ENCODE measurements at places on chromosomes 7 and 10.

GRCh38 chr10:974038-974784 lies 14.0 kb upstream of the GTPBP4 start:
- no peak for DNase-seq

GRCh38 chr10:60282771-60283353 lies 106.8 kb downstream of the ANK3 start:
- no peak for DNase-seq

- DNase-seq = no peak
Measured at GRCh38 chr10:3760083-3760482, 24.9 kb downstream of the KLF6 start.

DNA sequence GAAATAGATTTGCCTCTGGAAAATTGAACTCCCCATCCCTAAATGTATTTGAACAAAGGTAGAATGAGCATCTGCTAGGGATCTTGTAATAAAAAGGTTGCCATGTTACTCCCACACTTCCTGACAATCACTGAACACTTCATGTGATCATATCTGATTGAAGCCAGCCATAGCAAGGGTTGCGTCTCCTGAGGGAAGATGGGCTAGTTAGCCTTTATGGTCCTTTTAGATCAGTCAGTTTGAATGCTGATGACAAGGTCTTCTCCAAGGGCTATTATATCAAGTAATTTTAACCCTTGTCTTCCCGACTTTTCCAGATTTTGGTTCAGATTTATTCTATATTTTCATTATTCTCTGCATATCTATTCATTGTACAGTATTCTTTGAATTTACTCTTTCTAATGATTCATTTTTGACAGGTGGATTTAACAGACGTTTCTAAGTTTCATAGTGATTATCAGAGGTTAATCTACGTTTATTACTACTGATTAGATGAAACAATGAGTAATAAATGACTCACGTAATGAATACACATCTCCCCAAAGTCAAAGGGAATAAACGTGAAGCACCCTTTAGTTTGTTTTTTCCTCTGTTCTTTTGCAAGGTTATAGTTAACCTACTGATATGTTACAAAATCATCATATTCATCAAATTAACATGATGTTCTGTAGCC lies 28.1 kb downstream of the CSGALNACT2 start:
- no peak for DNase-seq

- DNase-seq = no peak
Measured at GRCh38 chr10:13891128-13892000, 304.6 kb downstream of the PRPF18 start.

DNA sequence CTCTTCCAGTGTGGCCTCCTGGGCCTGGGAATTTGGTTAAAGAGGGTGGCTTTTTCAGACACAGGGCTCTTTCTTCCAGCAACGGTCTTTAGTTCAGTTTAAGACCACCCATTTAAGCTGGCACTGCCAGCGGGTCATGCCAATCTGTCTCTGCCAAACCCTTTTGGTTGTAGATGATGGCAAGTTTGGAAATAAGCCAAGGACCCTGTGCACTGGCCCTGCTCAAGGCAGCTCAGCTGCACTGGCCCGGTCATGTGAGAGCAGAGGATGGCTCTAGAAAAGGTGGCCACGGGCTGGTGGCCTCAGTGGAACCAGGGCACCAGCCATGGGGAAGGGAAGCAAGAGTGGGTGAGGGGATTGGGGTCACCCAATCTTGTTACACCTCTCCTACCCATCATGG lies 294.1 kb downstream of the GLRX3 start:
- DNase-seq = no peak

- DNase-seq = no peak
Measured at GRCh38 chr10:71078454-71079145, 133.8 kb upstream of the UNC5B start.

DNA sequence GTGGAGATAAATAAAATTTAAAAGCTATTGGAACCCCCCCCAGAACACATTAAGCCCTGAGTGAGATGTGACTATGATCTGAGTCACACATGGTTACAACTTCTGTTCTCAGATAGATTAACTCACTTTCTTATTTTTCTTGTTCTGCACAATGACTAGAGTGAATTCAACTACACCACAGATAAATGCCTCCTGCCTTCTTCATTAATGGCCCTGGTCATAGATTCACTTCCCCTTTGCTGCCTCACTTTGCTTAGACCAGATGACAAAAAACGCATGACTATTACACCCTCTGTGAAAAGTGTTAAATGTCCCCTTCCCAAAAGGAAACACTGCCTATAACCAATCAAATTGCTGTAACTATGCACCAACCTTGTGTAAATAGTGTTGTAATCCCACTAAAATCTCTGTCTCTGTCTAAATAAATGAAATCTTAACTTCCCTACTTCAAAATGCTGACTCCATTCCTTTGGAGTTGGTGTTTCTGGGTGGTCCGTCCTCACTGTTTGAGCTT lies 49.4 kb downstream of the AKR1D1 start:
- DNase-seq = no peak

- no peak for DNase-seq
Measured at GRCh38 chr7:55024776-55025175, 6.0 kb downstream of the EGFR start.

DNA sequence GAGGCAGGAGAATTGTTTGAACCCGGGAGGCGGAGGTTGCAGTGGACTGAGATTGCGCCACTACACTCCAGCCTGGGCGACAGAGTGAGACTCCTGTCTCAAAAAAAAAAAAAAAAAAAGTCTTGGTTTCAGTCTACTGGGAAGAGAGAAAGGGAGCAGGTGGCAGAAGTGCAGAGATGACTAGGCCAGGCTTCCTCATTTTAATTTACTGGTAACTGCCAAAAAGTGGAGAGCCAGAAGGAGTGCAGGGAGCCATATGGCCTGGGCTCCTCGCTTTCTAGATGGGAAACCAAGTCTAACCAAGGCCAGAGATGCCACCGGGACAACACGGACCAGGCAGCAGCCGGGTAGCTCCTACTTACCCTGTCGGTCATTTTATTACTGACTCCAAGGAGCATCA lies 12.2 kb downstream of the SEPHS1 start:
- no peak for DNase-seq

DNA sequence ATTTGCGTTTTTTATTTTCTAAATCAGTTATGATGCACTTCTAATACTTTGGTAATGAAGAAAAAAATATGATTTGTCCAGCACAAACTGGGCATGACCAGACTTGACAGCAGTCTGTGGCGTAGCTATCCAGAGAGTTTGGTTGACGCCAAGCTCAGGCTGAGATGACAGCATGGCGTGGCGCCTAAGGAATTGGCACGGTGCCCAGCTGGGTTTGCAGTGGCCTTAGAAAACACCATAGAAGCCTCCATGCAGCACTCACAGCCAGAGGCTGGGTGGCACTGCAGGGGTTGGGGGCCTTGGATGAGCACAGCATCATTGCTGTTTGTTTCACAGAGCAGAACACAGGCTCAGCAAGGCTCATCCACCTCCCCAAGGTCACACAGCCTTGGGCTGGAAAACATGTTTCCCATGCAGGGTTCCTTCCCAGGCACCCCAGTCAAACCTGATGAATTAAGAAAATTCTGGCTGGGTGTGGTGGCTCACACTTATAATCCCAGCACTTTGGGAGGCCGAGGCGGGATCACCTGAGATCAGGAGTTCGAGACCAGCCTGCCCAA lies 88.9 kb downstream of the GTF2IRD1 start:
- no peak for DNase-seq

- no peak for DNase-seq
Measured at GRCh38 chr7:7449055-7449454, 86.6 kb downstream of the COL28A1 start.

DNA sequence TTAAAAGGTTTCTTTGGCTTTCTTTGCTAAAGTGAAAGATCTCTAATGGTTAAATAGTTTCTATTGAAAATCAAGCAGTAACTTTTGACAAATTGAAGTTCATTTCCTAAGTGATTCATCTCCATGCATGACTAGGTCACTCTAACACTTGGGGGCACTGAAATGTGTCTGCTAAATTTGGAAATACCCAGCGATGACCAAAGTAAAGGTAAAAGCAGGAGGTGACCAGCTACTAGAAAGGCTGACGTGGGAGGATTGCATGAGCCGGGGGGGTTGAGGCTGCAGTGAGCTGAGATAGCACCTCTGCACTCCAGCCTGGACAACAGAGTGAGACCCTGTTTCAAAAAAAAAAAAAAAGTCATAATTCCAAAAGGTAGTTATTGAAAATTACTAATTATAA lies 111.8 kb upstream of the GPR141 start:
- no peak for DNase-seq

GRCh38 chr10:10233229-10233628 lies 784.4 kb upstream of the CELF2 start:
- no peak for DNase-seq

DNA sequence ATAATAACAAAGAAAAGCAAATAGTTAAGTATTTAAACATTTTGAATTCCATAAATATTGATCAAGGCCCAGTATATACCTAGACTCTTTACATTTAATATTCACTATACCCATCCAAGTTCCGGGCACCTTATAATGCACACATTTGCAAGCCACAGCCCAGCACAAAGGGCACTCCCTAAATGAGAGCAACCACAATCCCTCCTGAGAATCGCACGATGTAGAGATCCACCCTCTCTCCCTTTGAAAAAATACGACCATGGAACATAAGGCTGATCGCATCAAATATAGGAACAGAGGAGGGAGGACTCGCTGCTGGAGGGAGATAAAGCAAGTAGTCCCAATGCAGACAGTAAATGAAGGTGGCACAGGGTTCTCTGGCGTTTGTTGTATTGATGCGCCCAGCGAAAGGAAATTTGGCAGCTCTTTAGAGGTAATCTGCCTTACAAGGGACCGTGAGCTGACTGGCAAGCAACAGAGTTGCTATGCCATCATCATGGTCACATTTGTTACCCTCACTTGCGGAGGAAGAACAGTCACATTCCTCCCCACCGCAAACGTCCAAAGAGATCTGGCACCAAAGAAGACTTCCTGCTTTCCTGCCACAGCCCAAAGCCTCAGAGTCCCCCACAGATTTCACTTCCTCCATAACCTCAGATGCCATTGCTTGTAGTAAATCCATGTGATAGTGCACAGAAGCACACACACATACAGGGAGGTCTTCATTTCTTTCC lies 16.1 kb upstream of the TAS2R40 start:
- no peak for DNase-seq

DNA sequence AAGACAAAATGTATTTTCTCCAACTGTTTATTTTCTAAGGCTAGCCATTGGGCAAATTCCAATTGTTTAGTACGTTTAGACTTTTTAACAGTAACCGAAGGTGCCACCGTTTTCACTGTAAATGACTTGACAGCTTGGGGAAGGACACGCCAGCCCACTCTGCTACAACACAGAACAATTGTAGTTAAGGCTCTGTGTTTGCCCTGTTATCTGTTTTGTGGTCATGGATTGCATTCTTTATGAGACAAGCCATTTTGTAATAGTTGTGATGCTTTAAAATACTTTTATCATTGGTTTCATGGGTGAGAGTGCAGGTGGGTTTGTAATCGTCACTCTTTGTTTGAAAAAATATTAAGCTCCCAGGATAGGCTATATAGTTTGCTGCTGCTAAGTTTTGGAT lies 6.6 kb upstream of the PITRM1 start:
- no peak for DNase-seq

- no peak for DNase-seq
Measured at GRCh38 chr7:68963552-68963951, 634.7 kb upstream of the AUTS2 start.

- no peak for DNase-seq
Measured at GRCh38 chr7:91720260-91720937, 160.1 kb downstream of the MTERF1 start.

DNA sequence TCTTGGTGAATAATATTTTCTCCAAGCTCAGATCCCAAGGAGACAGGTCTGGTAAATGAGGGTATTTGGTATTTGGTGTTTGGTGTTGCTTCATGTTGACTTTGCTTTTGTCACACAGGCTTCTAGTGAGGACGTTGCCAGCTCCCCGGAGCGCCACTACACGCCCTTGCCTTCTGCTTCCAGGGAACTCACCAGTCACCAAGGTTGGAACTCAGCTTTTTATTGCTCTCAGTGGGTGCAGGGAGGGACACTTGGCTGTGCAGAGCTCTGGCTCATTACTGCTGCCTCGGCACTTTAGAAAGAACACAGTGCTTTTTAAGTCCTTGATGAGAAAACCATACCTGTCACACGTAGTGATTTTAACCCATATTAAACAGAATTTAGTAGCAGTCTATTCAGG lies 892.9 kb downstream of the LRMDA start:
- DNase-seq = no peak

DNA sequence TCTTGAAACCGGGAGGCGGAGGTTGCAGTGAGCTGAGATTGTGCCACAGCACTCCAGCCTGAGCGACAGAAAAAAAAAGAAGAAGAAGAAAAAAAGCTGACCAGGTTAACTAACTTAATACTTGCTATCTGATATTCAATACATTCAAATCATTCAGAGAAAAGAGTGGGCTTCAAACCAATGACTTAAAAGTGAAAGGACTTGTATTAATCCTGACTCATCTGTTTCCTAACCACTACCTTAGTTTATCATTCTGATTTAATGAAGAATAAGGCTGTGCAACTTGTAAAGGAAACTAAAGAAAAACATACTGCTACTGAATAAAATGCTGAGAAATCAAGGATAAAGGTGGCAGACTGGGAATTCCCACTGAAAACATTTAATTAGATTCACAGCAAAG lies 128.4 kb downstream of the NRBF2 start:
- no peak for DNase-seq

GRCh38 chr10:29105516-29106215 lies 183.2 kb upstream of the LYZL1 start:
- no peak for DNase-seq

DNA sequence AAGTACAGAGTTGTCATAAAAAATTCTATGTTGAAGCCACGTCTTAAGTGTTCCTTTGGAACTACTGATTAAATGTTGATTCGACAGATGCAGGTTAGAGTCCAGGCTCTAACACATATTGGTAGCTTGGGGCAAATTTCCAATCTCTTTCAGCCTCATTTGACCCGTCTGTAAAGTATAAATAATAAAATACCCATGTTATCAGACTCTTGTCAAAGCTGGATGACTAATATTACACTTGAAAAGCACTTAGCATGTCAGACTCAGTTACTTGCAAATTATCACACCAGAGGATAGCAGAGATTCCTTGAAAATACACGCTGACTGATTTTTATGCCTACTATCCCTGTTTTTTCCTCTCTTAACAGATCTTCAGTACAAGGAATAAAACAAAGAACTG lies 18.1 kb upstream of the MACC1 start:
- no peak for DNase-seq

GRCh38 chr10:6581778-6582228 lies 1.7 kb upstream of the PRKCQ start:
- DNase-seq = no peak

DNA sequence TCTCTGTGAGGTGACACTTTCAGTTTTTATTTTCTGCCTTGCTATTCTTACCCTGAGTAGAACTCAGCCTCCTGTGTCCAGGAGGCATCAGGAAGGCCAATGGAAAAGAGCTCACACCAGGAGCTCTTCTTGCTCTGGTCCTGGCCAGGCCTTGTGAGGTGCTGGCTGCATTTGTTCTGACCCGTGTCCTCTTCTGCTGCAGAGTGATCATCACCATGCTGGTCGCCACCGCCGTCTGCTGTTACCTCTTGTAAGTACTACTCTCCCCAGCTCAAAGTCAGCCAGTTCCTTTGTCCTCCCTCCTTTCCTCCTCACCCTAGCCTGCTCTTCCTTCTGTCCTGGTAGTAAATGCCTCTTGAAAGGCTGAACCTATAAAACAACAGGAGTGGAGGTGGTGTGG lies 1.6 kb downstream of the ATP6V0E2 start:
- DNase-seq = no peak

Data from stimulated activated CD8-positive, alpha-beta memory T cell treated with anti-CD3 and anti-CD28 coated beads, Interleukin-4, amount 100 ng/mL, for 1 hour (primary cell).